ENCODE measurements at places on chromosomes 1 and 21.

DNA sequence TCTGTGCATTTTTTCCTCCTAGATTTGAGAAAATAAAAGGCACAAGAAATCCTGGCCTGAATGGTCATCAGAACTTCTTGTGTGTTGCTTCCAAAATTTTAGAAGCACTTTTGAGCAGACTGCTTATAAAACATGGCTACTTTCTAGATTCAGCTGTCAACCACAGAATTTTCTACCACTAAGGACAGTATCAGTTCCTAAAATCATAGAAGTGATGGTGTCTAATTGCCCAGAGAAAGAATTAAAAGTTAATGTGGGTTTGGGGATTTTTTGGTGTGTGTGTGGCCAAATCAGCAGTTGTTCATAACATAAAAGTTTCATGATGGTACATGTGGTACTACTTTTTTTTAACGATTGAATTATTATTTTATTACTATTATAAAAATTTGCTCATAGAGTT, 171.4 kb upstream of the SNX7 start:
- no peak for DNase-seq

DNA sequence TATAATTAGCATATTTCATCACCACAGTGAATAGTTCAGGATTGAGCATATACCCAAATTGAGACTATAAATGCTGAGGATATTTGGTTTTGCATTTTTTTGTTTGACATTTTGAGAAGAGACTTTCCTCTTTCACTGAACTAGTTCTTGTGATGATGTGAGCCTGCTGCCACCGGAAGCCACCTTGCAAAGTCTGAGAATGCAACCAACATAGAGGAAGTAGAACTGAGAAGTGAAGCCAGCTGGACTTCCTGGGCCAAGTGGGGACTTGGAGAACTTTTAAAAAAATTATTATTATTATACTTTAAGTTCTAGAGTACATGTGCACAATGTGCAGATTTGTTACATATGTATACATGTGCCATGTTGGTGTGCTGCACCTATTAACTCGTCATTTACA, 102.3 kb downstream of the RPE65 start:
- no peak for DNase-seq

DNA sequence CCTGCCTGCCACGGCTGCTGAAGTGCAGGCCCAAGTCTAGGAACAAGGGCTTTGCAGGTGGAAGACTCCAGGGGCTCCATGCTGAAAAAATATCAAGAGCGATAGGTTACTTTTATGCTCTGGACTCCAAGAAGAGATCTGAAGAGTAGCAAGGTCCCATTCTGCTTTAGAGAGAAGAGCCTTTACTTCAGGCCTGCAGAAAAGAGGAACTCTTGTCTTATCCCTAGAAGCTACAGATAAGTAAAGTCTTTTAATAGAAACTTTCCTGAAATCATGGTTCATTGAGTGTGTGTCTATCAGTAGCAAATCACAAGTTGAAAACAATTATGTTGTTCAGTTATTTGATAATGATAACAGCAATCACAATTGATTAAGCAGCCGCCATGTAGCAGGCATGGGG, 113.3 kb downstream of the TNR start:
- no peak for DNase-seq

DNA sequence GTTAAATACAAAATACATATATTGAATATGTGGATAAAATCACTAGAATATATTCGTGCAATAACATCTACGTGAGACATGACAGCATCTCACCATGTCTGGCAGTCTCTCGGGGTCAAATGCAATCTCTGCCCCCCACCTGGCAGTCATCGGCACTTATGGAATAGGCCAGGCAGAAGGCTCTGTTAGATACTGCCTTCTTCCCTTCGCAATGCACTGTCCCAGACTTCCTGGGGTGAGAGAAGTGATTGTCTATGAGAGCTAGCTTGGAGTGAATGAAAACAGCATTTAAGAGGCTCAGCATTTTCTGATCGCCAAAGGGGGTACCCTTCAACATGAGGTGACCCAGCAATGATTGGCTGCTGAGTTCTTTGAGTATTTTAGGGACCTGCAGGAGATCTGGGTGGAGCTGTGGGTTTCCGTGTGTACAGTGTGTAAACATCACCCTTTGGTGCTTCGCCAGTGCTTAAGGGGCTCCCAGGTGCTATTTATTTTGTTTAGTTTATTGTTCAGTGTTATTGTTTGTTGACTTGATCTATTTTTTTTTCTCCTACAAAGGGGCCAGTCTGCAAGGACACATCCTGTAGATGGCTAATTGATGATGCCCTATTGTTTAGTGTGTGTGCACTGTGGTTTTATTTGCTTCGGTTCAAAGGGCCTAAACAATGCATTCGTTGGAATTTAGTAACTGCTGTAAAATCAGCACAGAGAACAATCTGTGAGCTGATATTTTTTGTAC, 10.2 kb downstream of the ERG start:
- DNase-seq = no peak

GRCh38 chr1:12007204-12007603, 12.1 kb upstream of the MIIP start:
- DNase-seq = no peak

DNA sequence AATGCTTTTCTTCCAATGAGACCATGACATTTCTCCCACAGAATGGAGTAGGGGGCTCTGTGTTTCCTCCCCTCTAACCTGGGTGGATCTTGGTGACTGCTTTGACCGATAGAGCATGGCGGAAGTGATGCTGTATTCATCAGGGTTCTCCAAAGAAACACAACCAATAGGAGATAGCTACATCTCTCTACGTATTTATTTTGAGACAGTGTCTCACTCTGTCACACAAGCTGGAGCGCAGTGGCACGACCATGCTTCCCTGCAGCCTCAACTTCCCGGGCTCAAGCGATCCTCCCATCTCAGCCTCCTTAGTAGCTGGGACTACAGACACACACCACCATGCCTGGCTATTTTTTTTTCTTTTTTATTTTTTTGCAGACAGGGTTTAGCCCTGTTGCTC, 29.5 kb upstream of the HNRNPU start:
- DNase-seq = no peak

DNA sequence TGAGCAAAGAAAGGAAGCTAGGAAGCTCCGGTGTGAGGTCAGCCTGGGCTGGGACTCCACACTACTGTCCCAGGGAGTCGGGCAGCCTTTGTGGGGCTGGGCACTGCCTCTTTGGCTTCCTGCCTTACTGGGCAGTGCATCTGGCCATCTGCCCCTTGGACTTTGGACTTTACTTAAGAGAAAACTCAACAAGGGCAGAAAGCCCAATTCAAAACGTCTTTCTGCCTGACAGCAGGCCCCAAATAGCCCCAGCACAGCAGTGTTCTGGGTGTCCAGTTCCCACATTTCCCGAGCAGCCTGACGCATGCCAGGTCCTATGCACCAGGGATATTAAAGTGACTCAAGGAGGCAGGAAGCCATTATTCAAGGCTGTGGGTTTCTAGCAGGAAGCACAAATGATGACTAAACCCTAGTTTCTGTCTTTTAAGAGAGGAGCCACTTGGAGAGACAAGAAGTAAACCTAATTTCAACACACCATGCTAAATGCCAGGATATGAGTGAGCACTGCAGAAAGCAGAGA, 37.9 kb upstream of the EDEM3 start:
- no peak for DNase-seq

All from effector memory CD4-positive, alpha-beta T cell (primary cell).